ENCODE measurements at places on chromosomes 7 and 10. TPM values are rescaled to one million over a fixed set of nuclear protein-coding genes. Genes with fewer than 3 reads are reported as not detected.

NUTM2A gene
- 0.86 TPM for total RNA-seq

LOXL4 gene
- not detected for total RNA-seq

- no peaks in the 10 kb centered on the region for H3K36me3 ChIP-seq
- no peak for DNase-seq
- no peak overlapping the region for H3K27ac ChIP-seq
- no peaks in the 10 kb centered on the region for H3K27me3 ChIP-seq
These were observed 202.3 kb upstream of the KLF6 start for GRCh38 chr10:3987143-3987974.

- no peak overlapping the region for H3K27ac ChIP-seq
- H3K36me3 ChIP-seq: no peaks in the 10 kb centered on the region
- peaks cover 13% of the 10 kb centered on the region for H3K27me3 ChIP-seq
These were observed 186.2 kb upstream of the PRKCQ start for GRCh38 chr10:6766131-6766801.

GRCh38 chr10:112955582-112956421 lies 5.8 kb downstream of the TCF7L2 start:
- DNase-seq: no peak
- H3K36me3 ChIP-seq: no peaks in the 10 kb centered on the region
- H3K27me3 ChIP-seq: peaks cover 23% of the 10 kb centered on the region
- peaks cover 12% of the 10 kb centered on the region for H3K4me1 ChIP-seq

CROT gene
- 12.4 TPM for total RNA-seq

- no peak overlapping the region for H3K4me3 ChIP-seq
- no peaks in the 10 kb centered on the region for H3K27me3 ChIP-seq
- H3K27ac ChIP-seq: no peak overlapping the region
- no peaks in the 10 kb centered on the region for H3K36me3 ChIP-seq
- DNase-seq: no peak
These were observed 40.3 kb downstream of the COL17A1 start for GRCh38 chr10:104045151-104046089.
